ENCODE measurements at places on chromosomes 3 and 15.

DNA sequence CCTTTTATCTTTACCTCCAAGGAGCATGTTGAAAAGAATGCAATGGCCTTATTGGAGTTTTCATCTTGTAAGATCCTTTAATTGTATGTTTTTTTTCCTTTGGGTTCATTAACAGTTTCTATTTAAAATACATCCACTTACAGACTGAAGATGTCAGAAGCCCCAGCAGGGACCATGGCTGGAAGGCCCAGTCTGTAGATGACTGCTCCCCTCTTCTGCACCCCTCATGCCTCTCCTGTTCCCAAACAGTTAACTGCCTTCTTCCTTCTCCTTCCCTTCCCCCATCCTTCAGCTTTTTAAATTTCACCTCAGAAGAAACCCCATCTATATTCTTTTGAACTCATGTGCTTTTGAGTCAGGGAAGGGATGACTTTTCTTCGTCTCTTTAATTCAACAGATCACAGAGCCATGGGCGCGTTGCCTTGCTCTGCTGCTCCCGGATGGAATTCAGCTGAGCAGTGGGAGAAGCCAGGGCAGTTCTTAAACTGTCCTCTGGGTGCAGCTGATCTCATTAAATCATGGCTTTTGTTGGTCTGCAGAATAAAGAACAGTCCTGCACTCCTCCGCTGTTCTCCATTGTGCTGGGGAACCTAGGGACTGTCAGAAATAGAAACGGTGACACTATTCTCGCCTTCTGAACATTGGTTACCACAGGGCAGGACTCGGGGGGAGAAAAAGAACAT, 71.5 kb upstream of the EIF1B start:
- no peak for DNase-seq

- peak; percentile 19 for DNase-seq
Measured at GRCh38 chr15:85473455-85473854, 93.1 kb downstream of the AKAP13 start.

GRCh38 chr3:71172951-71173350, 410.6 kb downstream of the FOXP1 start:
- DNase-seq = no peak

GRCh38 chr15:45616901-45617323, 17.9 kb upstream of the SQOR start:
- no peak for DNase-seq

DNA sequence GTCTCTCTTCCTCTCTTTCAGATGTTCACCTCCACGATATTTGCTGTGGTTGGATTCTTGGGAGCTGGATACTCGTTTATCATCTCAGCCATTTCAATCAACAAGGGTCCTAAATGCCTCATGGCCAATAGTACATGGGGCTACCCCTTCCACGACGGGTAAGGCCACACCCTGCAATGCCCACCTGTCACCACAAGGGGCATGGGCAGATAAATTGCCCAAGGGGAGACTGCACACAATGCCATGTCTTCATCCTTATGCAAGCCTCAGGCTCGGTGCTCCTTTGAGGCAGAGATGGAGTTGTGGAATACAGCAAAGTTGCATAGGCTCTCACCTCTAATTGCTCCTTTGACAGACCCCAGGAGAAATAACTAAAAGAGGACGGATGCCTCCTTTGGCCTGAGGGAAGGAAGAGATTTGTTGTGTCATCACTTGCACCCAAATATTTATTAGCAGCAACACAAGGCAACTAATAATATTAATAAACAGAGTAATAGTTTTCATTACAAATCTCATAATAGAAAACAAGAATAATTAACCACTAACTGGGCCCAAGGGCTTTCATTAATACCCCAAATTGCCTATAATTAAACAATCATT, 13.2 kb downstream of the TM4SF4 start:
- DNase-seq = peak; percentile 16

DNA sequence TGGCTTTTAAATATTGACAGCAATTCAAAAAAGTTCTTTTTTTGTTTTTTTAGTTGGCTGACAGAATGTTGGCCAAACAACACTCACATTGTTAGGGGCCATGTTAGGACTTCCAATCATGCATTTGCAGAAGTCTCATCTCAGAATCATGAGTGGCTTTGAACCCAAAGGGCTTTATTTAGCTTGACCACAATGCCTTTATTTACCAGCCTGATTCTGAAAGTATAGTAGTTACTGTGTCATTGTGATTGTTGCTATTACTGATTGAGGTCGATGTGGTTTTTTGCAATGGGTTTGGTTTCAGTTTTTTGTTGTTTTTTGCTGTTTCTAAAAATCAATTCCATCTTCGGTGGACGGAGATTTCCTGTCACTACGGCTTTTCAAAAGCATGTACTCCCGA, 7.2 kb downstream of the GLDN start:
- peak; percentile 2 for DNase-seq

- peak; percentile 61 for DNase-seq
Measured at GRCh38 chr3:37559461-37559860, 302.2 kb upstream of the CTDSPL start.

- DNase-seq = no peak
Measured at GRCh38 chr3:32200992-32201758, 37.3 kb upstream of the CMTM8 start.

DNA sequence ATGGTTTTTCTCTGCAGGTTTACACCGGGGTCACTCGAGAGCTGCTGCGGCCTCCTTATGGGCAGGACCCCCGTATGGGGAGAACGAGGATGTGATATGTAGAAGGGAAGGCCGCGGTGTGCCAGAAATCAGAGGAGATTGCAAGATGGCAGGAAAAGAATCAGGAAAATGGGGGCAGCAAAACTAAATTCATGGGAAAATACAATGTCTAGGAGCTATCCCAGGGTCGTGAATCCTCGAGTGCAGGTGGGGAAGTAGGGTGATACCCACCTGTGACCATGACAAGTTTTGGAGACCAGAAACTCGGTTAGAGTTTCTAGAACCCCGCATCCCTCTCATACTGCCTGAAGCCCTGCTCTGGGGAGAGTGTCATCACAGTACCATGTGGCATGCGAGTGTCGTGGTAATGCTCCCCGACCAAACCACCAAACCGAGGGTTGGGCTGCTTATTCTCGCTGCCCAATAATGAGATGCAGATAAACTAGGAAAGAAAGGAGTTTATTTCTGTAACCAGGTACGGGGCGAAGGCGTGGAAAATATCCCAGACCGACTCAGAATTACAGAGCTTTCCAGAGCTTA, 781 bp downstream of the TRNT1 start:
- peak; percentile 40 for DNase-seq

GRCh38 chr3:13623101-13623654, 74.3 kb downstream of the FBLN2 start:
- DNase-seq = peak; percentile 63

DNA sequence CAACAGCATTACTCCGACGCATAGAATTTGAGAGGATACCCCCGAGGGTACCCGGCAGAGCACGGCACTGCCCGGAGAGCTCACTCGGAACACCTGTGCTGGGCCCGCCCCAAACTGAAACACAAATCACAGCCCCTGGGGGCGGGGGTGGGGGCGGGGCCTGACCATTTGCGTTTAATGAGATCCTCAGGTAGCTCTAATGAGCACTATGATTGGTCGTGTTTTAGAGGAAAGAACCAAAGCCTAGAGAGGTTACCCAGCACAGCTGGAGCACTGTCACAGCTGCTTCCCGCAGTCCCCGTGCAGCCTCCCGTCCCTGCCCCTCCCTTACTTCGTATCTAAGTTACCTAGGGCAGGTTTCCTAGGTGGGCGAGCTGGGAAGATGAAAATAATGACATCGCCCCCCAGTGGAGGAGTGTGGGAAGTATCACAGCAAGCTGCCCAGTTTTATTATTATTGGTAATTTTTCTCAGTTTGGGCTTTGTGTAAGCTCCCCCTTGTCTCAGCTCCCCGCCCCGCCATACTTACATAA, 187.1 kb downstream of the PDE8A start:
- peak; percentile 89 for DNase-seq

DNA sequence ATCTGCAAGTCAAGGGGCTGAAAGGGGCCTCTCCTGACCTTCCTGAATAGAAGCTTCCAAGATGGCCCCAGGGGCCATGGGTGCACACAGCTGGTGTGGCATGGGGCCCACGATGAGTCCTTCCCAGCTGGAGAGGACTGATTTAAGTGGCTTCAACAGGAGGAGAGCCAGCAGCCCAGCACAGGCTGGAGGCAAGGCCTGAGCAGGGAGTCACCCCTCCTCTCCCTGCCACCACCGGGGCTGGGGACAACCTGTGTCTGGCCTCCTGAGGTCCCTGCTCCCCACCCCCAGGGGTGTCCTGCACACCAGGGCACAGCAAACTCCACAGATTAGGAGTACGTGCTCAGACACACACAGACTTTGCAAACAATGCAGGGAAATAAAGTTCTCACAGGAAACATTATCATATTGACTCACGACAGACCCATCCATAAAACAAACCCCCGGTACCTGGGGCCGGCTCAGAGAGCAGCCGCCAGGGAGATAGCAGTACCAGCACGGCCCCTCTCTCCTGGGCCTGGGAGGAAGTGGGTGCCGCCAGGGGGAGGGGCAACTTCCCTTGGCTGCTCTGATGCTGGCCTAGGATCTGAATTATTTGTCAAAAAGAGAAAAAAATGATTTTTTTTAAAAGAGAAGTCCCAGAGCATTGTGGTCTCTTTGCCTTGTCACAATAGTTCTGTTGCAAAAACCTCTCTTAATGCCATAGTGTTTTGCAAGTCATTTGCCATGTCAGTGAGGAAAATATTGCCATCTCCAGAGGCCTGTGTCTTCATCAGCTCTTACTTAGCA, 21.9 kb upstream of the TSEN2 start:
- DNase-seq = no peak

GRCh38 chr15:30925686-30926085, 22.0 kb downstream of the FAN1 start:
- DNase-seq = no peak

GRCh38 chr3:45026038-45026437, at the start of gene CLEC3B:
Gene CLEC3B, plus strand, starts transcription at chr3:45026303. Its CDS starts 60 bp downstream, at chr3:45026363.
- DNase-seq = no peak

DNA sequence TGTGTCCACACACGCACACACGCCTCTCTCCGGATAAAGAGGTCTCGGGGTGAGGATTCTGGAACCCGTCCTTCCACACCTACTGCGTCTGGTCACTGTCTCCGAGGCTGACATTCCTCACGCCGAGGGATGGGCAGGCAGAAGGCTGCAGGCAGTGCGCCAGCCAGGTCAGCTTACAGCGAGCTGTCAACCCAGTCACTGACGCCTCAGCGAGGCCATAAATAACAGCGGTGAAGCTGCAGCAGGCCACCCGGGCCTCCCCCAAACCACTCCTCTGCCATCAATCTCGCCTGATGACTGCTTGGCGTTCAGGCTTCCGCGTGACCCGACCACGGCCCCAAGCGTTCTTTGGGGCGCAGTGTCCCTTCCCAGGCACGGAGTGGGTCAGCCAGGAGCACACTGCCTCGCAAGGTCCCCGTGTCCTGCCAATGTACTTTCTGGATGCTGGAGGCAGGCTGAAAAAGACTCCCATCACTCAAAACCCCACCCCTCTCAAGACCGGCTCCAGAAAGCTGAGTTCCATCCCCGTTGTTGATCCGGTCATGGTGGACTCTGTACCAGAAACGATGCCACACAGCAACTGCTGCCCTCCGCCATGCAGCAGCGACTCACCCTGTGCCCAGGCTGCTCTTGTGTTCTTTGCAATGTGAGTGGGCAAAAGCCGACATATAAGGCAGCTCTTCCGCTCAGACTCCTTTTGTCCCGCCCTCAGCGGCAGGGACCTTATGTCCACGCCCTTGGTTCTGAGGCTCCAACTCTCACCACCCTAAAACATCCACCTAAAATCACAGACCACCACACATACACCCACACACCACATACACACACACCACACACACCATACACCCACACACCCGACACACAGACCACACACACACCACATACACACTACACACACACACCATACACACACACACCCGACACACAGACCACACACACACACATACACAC, 27.1 kb downstream of the CPN2 start:
- DNase-seq = no peak

- DNase-seq = no peak
Measured at GRCh38 chr3:86973440-86973839, 17.5 kb downstream of the VGLL3 start.

DNA sequence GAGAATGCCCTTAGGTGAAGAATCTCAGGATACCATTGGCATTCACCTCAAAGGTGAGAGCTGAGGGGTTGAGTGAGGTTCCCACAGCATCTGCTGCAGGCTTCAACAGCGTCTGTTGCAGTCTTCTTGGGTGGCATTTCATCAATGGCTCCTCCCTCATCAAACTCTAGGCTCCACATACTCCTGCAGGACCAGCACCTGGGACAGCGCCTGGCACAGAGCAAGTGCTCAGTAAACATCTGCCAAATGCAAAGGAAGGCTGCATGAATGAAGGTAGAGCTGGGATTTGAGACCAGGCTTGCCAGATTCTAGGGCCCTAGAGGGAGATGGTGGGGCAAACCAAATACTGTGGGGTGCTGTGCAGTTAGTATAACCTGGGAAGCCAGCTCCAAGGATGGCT, 9.6 kb downstream of the TRH start:
- DNase-seq = no peak

- no peak for DNase-seq
Measured at GRCh38 chr3:13335059-13335458, 85.1 kb downstream of the NUP210 start.

GRCh38 chr3:167166594-167167253, 213.4 kb downstream of the ZBBX start:
- no peak for DNase-seq

GRCh38 chr3:13529196-13530112, 19.5 kb upstream of the FBLN2 start:
- no peak for DNase-seq

- peak; percentile 77 for DNase-seq
Measured at GRCh38 chr3:108486941-108487340, 23.5 kb downstream of the MYH15 start.

GRCh38 chr15:22258398-22259150, 178.2 kb downstream of the OR4M2 start:
- no peak for DNase-seq

GRCh38 chr15:89340573-89340972, 5.9 kb upstream of the POLG start:
- DNase-seq = no peak

DNA sequence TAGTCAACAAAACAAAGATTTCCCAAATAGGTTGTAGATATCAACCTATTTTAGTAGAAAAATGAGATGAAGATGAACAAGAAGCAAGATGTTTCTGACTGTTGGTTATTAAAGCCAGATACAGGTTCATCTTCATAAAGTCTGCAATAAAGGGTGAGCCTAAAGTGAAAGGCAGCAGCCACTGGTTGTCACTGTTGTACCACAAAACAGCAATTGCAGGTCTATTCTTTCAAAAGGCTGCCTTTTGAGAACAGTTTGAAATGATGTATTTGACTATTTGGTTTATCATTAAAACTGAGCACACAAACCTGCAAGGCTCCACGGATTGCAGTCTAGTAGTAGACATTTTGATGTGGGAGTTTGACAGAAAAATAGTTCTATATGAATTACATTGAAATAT, 543.4 kb downstream of the GBE1 start:
- DNase-seq = no peak

DNA sequence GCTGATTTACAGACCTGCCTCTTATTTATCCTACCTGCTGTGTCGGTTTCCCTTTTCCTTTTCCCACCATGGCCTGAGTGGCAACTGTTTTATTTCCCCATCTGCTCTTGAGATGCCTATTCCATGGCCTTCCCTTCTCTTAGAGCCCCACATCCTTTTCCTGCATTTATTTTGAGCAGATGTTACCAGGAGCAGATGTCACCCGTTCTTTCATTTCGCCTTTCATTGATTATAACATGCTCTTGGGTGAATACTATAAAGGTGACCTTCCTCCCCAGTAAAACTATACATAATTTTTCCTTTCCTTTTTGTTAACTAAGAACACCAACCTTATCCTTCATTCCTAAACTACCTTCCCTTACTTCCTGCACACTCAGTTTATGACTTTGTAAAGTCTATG, 8.5 kb upstream of the P2RY1 start:
- DNase-seq = no peak

- DNase-seq = no peak
Measured at GRCh38 chr15:49225572-49226281, 55.7 kb downstream of the GALK2 start.
